BE2C (cell line): ENCODE measurements at places on chromosomes 7 and 10.

GRCh38 chr7:112193915-112194502 is 12.2 kb downstream of the DOCK4 start:
- no peak for DNase-seq

DNA sequence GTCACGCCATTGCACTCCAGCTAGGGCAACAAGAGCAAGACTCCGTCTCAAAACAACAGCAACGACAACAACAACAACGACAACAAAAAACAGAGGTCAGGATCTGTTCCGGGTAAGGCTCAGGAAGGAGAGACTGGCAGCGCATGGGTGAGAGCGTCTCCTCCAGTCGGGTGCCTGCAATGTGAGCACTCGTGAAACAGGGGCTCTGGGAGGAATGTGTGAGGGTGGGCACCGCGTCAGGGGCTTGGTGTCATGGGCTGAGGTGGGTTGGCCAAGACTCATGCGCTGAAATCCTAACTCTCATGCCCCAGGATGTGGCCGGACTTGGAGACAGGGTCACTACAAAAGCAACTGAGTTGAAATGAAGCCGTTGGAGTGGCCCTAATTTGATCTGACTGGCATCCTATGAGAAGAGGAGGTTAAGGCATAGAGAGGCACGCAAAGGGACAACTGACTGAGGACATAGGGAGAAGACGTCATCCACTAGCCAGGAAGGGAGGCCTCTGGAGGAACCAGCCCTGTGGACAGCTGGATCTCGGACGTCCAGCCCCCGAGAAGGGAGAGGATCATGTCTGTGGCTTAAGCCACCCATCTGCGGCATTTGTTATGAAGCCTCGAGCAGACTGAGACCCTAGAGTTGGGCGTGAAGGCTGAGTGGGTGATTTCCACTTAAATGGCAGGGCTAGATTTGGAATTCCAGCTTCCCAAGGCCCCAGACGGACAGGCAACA is 241.5 kb upstream of the PITRM1 start:
- DNase-seq = no peak

- DNase-seq = no peak
Observed at GRCh38 chr7:146375170-146375569, 258.6 kb downstream of the CNTNAP2 start.

- no peak for DNase-seq
Observed at GRCh38 chr7:112071856-112072255, 134.3 kb downstream of the DOCK4 start.

DNA sequence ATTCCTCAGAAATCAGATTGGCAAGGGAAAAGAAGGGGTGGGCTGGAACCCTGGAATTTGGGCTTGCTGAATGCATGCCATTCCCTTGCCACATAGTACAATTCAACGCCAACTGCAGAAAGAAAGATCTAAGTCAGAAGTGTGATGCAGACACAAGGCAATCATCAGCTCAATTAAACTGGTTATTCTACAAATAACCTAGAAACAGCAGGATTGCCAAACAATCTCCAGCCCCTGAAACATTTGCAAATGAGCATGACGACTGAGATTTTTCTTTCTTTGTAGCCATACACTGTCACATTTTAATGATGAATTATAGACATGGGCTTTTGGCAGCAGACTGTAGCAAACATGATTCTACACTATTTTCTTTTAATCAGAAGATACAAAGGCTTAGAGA is 16.5 kb upstream of the CREB5 start:
- no peak for DNase-seq

DNA sequence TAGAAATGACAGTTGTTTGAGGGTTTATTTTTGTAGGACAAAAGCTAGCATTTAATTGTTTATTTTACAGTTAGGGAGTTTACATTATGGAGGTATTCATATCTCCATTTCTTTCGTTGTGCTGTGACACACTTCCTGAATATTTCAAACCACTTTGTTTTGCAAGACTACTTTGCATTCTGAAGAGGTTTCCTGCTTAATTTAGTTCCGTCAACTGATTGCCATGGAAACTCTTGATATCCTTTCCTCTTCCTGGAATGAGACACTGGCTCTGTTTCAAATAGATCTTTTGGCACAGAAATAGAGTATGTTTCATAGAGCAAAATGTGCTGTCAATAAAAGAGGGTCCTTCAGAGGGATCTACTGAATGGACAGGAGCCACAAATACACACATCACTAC is 159.5 kb upstream of the AGR3 start:
- no peak for DNase-seq

- no peak for DNase-seq
Observed at GRCh38 chr10:14649739-14650138, 125.0 kb downstream of the FAM107B start.

DNA sequence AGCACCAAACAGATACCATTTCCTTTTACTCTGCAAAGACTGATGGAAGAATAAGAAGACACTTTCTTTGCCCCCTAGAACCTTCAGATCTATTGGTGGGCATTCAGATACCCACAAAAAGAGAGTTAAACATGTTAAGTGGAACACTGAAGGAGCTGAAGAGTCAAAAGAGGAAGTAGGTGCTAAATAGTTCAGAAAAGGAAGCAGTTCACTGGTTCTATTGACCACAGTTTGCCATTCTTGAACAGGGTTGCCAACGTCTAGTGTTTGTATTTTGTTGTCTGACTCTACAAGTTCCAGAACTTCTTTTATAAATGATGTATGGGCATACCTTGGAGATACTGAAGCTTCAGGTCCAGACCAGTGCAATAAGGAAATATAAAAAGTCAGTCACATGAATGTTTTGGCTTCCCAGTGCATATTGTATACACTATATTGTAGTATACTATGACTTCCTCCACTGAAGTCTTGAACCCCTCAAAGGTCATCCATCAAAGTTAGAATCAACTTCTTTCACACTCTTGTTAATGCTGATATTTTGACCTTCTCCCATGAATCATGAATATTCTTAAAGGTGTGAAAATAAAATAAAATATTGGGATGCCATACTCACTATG is 47.5 kb upstream of the AGR3 start:
- DNase-seq = no peak

GRCh38 chr7:139423091-139423490 is 60.4 kb downstream of the KLRG2 start:
- no peak for DNase-seq

DNA sequence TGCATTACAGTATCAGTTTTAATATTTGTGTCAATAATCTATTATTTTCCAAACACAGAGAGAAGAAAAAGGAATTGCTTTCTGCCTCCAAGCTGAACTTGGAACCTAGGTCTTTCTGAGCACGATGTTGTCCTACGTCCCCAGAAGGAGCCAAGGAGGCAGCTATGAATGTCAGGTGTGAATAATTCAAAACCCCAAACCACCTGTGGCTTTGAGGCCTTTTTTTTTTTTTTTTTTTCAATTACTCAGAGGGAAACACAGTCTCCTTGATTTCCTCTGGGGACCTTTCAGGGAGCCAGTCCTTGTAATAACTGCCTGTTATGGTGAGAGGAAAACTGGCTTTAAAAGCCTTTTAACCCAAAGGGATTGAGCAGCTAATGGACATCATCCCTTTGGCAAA is 8.3 kb downstream of the GPR85 start:
- DNase-seq = no peak

DNA sequence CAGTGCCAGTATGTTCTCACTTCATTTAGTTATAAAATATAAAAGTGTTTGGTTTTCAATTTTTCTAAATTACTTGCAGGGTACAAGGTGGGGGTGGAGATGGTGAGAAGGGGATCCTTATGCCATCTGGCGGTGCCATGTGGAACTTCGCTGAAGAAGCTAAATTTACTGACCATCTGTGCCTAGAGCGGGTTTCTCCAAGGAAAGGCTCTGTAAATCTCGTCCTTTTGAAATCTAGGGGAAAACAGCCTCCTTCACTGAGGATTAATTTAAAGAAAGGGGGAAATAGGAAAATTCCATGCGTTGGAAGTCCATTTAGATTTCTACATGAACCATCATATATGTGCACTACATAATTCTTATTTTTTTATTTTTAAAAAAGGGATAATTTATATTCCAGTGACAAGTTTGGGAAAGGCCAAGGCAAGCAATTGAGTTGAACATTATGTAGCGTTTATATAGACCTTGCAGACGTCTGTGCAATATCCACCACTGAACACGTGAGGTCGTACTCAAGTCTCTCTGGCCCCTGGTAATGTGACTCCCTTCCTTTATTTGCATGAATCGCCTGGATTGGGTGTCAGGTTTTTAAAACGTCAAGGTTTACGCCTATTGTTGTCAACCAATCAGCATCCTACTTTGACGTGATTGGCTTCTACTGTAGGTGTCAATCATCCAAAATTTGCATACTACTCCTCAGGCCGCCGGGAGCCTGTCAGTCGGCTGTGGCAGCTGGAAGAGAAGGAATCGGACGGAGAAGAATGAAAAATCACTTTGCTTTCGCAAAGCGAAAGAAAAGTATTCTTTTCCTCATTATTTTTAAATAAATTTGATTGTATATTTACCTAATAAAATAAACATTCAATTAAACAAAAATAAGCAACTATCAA is 297.1 kb upstream of the NFE2L3 start:
- DNase-seq = peak; percentile 86

DNA sequence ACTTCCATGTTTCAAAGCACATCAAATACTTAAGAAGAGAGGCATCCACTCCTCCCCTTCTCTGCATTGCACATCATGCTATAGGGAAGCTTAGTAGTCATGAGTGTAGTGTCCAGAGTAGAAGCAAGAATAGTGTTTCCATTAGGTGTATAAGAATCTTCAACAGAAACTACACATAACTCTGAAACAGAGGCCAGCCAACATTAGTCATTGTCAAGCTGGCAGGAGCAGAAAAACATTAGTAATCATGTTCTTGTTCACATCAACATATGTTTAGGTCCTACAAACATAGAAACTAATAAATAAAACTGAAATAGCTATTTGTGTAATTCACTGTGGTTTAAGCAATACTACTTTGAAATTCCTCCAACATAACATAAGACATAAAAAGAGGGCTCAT is 370.2 kb downstream of the PPP1R3A start:
- no peak for DNase-seq

- no peak for DNase-seq
Observed at GRCh38 chr10:44382131-44382858, 2.6 kb downstream of the CXCL12 start.

DNA sequence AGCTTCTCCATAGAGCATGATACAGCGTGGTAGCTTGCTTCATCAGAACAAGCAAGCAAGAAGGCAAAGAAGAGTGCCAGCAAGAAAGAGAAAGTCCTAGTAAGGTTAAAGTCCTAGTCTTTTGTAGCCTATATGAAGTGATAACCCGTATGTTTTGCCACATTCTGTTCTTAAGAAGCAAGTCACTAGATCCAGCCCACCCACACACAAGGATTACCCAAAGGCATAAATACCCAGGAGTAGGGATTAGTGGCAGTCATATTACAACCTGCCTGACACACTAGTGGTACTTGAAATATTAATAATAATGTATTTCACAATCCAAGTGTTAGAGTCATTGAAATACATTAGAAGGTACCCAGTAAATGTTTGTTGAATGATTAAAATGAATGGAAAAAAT is 285.5 kb downstream of the HPSE2 start:
- no peak for DNase-seq

DNA sequence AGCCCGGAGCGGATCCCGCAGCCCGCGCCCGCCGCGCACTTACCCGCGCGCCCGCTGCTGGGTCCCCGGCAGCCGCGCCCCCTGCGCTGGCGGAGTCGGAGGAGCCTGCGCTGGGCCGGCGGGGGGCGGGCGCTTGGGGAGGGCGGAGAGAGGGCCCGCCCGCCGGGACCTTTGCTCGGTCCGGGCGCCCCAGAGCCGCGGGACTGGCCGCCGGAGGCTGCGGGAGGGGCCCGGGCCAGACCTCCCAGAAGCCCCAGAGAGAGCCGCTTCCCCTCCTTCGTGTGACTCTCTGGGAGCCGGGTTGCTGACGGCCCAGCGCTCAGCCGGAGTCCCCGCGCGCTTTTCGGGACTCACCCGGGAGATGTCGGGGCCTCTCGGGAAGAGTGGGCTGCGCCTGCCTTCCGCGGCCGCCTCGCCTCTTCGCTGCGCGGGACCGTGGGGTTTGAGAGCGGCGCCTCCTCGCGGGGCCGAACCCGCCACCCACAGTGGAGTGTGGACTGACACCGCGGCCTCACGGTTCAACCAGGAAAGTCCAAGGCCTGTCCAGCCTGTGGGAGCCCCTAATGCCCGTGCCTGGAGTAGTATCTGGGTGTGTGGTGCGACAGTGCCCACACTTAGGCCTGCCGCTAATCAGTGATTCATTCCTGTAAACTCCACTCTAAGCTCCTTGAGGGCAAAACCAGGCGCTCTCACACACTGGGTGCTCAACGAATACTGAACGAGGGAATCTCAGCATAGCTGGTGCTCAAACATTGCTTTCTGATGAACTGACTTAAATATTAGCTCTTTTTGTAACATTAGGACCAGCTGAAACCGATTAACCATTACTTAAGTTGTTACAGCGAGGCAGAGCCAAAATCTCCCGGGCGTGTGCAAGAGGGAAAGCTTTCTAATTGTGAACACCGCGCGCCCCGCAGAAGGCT is at the start of gene GSDME:
TSS of gene GSDME (minus strand) at position 112 of the 923 bp plus-strand sequence. CDS start 7,690 bp downstream, outside the sequence.
- peak; percentile 54 for DNase-seq

GRCh38 chr7:3867863-3868262 is 566.8 kb downstream of the SDK1 start:
- DNase-seq = no peak

DNA sequence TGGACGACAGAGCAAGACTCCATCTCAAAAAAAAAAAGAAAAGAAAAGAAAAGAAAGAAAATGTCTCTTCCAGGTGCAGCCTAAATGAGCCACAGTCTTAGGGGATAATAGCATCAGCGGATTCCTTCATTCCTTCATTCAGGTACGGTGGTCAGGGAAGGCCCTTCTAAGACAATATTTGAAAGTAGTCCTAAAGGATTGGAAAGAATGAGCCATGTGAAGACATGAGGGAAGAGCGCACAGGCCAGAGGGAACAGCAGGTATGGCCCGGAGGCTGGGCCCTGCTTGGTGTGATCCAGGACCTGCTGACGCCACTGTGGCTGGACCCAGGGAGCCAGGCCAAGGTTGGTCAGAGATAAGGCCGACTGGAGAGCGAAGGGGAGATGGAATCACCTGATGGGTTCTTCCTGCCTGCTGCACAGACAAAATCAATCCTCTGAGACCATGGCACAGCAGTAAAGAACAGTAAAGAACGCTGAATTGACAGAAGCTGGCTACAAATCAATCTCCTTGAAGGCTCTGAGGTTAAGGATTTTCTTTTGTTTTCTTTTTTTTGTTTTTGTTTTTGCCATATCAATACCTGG is 16.3 kb upstream of the MKRN1 start:
- no peak for DNase-seq

DNA sequence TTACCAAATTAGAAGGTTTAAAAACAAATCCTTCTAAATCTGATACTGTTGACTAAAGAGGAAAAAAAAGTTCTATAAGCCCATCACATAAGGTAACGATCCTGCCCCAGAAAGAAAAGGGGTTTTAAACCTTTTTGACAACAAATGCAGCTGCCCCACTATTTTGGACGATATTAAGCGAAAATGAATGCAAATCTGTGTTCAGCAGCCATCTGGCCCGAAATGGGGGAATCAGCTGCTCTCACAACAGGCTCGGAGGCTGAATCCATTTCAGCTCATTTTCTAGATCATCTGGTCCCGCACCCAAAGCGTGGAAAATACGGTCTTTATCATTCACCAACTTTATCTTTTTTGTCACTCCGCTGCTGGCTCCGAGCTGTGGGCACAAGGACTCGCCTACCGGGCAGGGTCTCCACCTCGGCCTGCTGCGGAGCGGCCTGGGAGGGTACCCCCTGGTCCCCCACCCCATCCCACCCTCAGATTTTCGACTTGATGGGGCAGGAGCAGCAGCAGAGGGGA is 2.4 kb upstream of the EBF3 start:
- DNase-seq = no peak

- DNase-seq = peak; percentile 11
Observed at GRCh38 chr10:82190432-82191260, 315.7 kb downstream of the NRG3 start.

- no peak for DNase-seq
Observed at GRCh38 chr7:73395538-73396503, 37.8 kb upstream of the FZD9 start.
